ENCODE measurements at places on chromosomes 12 and 14. TPM values are rescaled to one million over a fixed set of nuclear protein-coding genes. Genes with fewer than 3 reads are reported as not detected.

GRCh38 chr14:52553002-52553670 lies 500 bp downstream of the GPR137C start:
- peak; percentile 62 for DNase-seq

DNA sequence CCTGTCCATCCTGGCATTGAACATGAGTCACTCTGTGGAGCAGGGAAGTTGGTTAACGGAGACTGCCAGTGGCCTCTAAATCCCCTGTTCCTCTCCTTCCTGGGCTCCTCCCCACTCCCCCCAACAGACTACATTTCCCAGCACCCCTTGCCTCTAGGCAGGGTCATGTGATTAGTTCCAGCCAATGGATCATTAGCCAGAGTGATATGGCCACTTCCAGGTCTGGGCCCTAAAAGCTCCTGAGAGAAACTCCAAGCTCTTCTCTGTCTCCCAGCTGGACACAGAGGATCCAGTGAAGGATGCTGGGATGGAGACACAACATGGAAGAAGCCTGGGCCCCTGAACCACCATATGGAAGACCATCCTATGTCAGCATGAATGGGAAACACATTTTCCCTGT lies 54.4 kb upstream of the RFLNA start:
- DNase-seq, result peak; percentile 55

DNA sequence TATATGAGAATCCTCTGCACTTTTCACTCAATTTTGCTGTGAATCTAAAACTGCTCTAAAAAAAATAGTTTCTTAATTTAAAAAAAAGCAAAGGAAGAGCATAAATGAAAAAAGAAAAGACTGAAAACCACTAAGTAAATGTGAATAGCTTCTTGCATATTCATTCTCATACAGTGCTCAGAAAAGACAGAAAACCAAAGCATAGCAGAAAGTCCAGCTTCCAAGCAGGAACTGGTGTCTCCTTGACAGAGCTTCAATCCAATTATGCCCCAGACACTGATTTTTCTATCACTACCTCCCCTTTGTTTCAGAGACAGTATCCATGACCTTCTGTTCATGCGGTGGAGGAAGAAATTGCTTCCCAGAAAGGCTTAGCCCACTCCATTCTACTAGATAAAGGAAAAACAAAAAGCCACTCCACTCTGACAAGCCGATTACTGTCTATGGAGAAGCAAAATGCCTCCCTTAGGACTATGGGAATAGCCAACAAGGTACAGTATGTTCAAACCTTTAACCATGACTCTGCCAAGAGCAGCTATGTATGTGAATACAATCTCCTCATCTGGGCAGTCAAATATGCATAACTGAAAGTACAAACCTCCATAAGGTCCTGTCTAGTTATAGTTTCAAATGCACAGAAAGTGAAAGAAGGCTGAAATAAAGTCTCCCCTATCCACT lies 40.6 kb downstream of the ATF7 start:
- no peak for DNase-seq

DNA sequence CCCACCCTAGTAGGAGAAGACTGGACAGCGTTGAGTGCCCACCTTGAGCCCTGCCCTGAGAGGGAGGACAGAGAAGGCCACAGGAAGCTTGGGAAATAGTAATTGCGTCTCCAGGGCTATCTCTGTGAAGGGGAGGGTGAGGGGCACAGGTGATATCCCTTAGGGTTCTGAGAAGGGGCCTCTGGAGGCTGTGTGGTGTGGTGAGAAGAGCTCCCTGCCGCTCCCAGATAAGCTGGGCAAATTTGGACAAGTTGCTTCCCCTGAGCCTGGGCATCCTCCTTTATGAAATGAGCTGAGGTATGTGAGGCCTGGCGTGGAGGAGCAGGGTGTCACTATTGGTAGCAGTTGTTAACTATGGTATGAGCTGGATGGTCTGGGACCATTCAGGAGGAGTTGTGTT lies 23.5 kb upstream of the LRP1-AS start:
- no peak for DNase-seq

DNA sequence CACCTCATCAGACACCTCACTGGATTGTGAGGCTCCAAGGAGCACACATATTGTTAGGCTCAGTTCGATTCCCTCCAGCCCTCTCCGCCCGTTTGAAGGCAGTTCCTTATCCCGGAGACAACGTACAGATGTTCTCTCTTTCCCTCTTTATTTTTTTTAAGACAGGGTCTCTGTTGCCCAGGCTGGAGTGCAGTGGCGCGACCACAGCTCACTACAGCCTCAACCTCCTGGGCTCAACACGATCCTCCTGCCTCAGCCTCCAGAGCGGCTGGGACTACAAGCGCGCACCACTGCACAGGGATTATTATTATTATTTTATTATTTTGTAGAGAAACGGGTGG lies 718 bp upstream of the TROAP start:
- DNase-seq, result no peak

RAB35 gene
- 85.9 TPM for total RNA-seq

AP5M1 gene
- 50.4 TPM for total RNA-seq

GRCh38 chr12:95733141-95733825 lies 57.3 kb downstream of the NTN4 start:
- no peak for DNase-seq

DNA sequence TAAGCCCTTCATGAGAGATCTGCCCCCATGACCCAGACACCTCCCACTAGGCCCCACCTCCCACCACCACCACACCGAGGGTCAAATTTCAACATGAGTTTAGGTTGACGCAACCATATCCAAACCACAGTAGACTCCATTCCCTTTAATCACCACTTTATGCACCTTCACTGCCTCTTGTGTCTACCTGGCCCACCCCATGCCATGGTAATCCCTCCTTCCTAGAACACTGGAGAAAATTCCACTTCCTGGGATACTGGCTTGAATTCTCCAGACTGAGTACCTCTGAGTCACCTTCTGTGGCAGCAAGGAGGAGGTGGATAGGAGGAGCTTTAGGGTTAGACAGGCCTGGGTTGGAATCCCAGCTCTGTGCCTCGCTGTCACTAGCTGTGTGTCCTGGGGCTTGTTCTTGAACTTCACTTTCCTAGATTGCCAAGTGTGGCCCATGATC lies 26.1 kb upstream of the CIPC start:
- DNase-seq, result no peak

JPH4 gene
- total RNA-seq, result not detected

- peak; percentile 49 for DNase-seq
These were observed 2.3 kb upstream of the DIO2 start for GRCh38 chr14:80213602-80214001.

CLEC4C gene
- not detected for total RNA-seq

GRCh38 chr12:6378709-6379472 lies 3.5 kb upstream of the SCNN1A start:
- no peak for DNase-seq

DNA sequence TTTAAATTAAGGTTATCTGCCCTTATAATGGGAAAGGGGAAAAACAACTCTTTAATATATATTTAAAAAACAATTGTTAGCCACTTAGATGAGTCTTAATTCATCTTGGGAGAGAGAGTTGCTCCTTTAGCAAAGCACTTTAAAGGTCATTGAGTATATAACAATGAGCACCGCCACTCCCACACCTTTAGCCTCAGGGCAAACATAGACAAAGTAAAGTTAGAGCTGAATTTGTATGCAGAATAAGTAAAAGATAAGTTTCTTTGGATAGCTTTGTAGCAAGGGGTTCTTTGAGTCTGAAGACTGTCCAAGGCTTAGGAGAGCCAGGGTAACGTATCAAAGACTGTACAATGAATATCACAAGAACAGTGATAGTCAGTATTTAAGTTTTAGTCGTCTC lies 728.8 kb upstream of the LMO3 start:
- no peak for DNase-seq

- DNase-seq, result no peak
These were observed 4.5 kb downstream of the MIPOL1 start for GRCh38 chr14:37202265-37202664.

- no peak for DNase-seq
These were observed 48.7 kb downstream of the CPM start for GRCh38 chr12:68884251-68884650.

- DNase-seq, result no peak
These were observed 100.7 kb downstream of the PPP2R5C start for GRCh38 chr14:101862177-101862576.

CLEC2A gene
- not detected for total RNA-seq

IPO8 gene
- total RNA-seq, result 41.6 TPM

EML1 gene
- not detected for total RNA-seq

DNA sequence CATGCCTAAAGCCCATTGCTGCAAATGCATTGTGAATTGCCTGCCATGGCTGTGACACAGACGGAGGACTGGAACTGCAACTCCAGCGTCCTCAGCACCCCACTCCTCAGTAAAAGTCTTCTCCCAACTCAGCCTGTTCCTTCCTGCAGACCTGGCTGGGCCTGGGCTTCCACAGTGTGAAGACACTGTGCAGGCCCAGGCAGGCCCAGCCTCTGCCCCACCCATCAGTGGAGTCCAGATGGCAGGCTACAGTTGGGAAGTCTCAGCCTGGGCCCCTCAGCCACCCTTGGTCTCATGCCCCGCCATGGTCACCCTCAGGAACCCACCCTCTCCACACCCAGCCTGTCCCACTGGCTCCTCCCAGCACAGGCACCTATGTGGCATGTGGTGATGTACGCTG lies 22.0 kb downstream of the VSX2 start:
- DNase-seq, result no peak

RNASE8 gene
- not detected for total RNA-seq

C12orf50 gene
- total RNA-seq, result 0.08 TPM

GRCh38 chr12:75694534-75695268 lies 183.3 kb upstream of the KRR1 start:
- no peak for DNase-seq

- DNase-seq, result no peak
These were observed 1209.5 kb downstream of the SLC16A7 start for GRCh38 chr12:60805364-60805763.
